ENCODE measurements at places on chromosomes 7 and 10.

DNA sequence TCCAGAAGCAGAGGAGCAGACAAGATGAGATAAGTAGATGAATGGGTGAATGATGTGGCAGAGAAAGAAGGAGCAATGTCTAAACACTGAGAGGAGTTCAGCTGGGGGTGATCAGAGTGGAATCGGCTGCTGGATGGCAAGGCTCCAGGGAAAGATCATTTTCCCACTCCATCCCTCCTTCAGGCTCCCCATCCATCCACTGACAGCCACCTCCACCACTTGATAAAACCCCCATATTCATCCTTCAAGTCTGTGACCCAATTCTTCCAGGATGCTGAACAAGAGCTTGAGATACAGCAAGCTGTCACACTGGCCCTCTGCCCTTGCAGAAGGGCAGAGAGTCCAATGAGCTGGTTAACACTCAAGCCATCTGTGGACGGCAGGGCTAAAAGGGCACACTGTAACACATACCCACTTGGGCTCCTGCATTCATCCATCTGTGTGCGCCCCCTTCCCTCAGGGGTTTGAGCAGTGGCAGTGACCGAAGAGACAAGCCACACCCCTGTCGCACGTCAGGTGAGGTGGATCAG, 30.8 kb upstream of the CACNB2 start:
- DNase-seq: no peak

DNA sequence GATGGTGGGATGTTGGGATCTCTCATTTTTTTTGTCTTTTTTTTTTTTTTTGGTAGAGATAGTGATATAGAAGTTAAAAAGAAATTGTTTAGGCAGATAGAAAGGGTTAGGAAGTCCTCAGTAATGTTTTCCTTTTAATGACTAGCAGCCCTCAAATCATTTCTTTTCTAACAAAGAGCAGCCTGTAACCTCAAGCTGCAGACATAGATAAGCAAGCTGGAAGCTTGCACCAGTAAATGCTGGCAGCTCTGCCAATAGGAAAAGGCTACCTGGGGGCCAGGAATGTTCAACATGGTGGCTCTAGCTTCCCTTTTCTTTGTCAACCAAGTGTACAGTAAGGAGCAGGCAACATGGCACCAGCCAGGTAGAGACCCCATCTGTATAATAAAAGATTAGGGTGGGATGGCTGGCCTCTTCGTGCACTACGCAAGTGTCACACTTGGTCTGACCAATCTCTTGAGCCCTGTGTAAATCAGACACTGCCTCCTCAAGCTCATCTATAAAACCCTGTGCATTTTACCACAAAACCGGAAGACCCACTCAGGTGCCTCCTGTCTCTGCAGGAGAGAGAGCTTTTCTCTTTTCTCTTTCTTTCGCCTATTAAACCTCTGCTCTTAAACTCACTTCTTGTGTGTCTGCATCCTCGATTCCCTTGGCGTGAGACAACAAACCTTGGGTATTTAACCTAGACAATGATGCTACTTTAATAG, 212.9 kb downstream of the SNX10 start:
- DNase-seq: no peak

- DNase-seq: no peak
Observed at GRCh38 chr10:97154162-97154561, 31.6 kb downstream of the SLIT1 start.

DNA sequence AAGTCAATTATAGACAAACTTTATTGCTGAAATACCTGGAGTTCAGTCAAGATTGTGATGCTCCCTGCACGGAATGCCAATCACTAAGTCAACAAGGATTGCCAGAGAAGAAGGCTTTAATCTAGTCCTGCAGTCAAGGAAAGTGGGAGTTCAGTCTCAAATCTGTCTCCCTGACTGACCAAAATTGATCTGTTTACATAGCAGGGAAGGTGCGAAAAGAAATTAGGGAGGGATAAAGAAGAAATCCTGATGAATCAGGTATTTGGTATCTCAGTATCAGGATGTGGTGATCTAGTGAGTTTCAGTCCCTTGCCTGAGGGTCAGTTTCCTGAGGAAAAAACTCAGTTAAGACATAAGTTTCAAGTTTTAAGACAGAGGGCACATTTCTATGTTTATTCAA, 2.1 kb upstream of the AKR1D1 start:
- DNase-seq: no peak

DNA sequence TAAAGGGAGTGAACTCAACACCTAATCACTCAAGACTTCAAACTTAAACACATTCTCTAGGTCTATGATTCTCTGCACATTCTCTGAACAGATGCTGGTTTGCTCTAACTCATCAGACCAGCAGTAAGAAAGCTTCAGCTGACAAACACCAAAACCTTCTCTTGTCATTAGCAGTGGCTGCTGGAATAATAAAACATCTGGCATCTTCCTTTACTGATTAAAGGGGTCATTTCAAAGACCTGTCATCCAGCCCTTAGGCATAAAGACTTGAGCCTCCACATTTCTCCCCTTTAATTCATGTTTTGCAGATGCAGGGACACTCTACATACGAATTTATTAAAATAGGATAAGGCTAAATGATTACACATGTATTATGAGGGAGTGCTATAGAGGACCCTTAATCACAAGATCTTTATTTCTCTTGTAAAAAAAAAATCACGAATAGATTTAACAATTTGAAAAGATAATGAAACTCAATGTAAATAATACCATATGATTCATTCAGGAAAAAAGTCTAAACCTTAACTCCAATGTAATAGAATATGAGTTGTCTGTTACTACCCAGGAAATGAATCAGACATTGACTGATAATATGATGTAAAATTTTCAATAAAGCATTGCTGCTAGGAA, 152.4 kb upstream of the GNAI1 start:
- DNase-seq: no peak

DNA sequence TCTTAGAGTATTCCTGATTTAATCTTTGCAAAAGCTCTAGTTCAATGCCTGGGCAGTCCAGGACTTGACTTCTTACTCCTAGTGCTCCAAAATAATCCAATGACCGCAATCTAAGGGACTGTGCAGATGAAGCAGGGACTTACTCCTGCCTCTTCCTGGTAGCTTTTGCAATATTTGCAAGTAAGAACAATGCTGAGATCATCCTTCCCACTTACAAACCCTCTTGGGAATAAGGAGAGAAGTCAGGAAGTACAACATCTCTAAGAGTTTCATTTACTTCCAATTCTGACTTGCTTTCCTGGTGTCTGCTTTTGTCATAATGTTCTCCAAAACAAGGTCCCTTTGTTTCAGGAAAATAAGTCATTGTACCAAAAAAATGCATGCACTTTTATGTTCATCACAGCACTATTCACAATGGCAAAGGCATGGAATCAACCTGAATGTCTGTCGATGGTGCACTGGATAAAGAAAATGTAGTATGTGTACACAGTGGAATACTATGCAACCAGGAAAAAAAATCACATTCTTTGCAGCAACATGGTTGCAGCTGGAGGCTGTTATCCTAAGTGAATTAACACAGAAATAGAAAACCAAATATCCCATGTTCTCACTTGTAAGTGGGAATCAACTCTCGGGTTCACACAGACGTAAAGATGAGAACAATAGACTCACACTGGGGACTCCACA, 7.1 kb upstream of the KCNMA1 start:
- DNase-seq: no peak

- no peak for DNase-seq
Observed at GRCh38 chr10:21257919-21258318, 267.6 kb downstream of the SKIDA1 start.

DNA sequence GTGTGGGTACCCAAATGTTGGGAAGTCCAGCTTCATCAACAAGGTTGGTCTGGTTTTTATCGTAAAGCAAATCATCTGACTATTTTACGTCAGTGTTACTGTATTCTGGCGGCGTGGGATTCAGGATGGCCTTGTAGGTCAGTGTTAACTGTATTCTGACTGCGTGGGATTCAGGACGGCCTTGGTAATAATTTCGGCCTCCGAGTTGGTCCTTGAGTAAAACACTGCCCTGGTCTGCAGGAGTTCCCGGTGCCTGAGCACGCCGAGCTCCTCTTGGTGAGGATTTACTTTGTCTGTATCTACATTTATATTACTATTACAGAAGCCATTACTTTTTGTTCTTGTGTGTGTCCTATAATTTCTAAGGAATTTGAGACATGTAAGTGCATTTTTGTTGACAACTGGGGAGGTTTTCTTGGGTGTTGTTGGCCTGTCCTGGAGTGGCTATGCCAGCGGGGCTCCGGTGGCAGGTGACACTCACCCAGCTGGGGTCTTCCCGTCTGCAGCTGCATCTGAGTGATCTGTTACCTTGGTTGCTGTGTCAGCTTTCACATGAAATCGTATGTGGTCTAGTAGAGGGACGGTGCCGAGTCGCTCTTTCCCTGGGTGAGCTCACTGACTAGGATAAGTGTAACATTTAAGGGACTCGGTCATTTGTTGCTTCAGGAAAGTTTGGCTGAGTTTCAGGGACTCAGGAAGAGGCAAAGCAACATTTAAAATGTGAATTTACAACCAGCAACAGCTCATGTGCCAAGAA, 9.2 kb downstream of the GTPBP4 start:
- no peak for DNase-seq

DNA sequence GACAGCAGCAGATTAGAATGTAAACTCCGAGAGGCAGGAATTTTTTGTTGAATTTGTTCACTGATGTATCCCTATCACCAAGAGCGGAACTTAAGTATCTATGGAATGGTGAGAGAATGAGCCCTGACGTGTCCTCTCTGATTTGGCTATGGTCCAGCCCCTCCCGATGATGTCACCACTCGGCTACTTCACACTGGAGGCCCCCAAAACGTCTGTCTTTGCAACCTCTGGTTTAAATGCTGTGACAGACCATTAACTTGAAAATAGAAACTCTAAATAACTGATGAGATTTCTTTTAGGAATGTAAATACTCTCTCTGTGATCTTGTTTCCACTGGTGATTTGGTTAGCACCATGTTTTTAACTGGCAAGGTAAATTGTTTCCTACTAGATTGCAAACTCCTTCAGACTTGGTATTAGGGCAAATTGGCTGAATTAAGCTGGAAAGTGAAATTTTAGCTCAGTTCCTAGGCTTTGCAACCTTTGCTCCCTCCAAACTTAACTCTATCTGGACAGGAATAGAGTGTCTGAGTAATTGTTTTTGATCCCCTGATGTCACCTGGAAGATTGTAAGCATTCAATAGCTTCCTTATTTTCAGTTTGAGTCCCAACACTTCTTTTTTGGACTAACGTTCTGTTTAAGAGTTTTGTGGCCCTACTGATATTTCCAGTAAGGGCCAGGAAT, 19.1 kb downstream of the SLC16A12 start:
- DNase-seq: no peak

DNA sequence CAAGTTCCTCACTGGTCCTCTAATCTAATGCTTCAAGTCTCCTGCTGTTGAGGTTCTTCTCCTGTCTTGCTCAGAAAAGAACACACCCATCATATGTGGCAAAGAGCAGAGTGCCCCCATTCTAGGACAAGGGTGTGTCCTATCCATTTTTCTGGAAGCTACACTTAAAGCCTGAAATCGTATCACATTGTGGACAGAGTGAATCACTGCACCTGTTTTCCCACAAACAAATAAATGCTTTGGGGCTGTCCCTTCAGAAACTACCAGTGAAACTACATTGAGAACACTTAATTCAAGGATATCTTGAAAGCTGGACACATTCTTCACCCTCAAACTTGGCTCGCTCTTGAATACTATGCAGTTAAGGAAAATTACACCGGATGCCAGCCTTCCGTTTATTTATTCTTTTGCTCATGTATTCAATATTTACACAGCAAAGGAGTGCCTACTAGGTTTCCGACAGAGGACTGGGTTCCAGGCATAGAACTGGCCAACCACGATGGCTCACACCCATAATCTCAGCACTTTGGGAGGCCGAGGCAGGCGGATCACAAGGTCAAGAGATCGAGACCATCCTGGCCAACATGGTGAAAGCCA, 473.0 kb downstream of the GALNT17 start:
- DNase-seq: no peak

GRCh38 chr10:119806334-119807130, 66.1 kb downstream of the MCMBP start:
- DNase-seq: no peak

Measured in NCI-H2029 (cell line).